T follicular helper cell (primary cell): ENCODE measurements at places on chromosomes 5 and 9.

DNA sequence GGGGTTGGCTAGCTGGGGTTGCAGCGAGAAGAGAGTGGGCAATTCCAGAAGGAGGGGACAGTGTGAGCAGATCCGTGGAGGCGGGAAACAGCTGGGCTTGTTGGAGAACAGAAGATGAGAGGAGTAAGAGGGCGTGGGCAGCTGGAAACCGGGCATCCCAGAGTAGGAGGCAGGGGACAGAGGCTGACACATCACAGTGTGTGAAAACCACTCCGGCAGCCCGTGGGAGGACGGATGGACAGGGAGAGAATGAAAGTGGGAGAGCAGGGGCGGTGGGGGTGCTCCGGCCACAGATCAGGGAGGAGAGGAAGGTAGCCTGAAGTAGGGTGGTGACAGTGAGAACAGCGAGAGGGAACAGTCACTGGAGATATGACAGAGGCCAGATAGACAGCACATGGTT lies 8.3 kb upstream of the PSMB7 start:
- DNase-seq, result no peak

- no peak for DNase-seq
These were observed 909 bp downstream of the NDFIP1 start for GRCh38 chr5:142109331-142110045.

DNA sequence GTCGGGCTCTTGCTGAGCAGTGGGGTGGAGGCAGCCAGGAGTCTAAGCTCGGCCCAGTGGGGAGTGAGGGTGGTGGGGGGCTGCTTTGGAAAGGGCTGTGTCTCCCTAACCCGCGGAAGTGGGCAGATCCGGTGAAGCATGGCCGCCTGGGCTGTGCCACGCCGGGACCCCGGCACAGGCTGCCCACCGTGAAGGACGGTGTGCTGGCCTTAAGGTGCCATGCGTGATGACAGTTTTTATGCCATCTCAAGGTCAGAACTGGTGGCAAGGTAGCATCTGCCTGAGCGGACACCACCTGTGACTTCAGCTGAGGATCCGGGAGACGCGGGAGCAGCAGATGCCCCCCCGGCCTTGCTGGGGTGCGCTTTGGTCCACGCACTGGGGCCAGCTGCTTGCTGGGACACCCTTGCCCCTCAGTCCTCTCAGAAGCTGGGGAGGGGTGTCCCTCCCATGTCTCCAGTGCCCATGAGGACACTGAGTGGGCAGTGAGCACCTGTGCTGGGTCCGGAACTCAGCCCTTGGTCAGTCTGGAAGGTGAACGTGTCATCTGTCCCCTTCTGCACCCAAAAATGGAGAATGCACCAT lies 53.9 kb downstream of the AHRR start:
- DNase-seq, result no peak

DNA sequence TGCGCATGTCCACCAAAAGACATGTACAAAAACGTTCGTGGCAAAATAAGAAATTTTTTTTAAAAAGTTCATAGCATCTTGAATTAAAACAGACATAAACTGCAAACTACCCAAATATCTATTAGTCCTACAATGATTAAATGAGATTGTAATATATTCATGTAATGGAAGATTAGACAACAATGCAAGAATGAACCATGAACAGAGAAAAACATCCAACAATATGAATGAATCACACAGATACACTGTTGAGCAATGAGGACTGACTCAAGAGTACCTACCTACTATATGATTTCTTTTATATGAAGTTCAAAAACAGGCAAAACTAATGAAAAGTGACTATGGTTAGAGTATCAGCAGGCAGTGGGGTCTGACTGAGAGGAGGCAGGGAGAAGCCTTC lies 17.9 kb upstream of the CTNNAL1 start:
- DNase-seq, result no peak

DNA sequence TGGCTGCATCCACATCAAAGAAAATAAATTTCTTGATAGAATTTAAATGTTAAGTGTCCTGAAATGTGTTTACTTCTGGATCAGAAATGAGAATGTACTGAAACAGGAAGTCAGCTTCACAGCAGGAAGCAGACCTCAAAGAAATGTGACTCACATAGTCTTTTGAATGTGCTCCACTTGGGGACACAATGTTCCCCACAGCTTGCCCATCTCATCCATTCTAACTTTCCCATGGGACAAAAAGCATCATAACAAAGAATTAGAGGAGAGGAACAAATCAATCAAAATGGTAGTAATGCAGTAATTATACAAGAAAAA lies 85.7 kb downstream of the GRAMD2B start:
- no peak for DNase-seq

DNA sequence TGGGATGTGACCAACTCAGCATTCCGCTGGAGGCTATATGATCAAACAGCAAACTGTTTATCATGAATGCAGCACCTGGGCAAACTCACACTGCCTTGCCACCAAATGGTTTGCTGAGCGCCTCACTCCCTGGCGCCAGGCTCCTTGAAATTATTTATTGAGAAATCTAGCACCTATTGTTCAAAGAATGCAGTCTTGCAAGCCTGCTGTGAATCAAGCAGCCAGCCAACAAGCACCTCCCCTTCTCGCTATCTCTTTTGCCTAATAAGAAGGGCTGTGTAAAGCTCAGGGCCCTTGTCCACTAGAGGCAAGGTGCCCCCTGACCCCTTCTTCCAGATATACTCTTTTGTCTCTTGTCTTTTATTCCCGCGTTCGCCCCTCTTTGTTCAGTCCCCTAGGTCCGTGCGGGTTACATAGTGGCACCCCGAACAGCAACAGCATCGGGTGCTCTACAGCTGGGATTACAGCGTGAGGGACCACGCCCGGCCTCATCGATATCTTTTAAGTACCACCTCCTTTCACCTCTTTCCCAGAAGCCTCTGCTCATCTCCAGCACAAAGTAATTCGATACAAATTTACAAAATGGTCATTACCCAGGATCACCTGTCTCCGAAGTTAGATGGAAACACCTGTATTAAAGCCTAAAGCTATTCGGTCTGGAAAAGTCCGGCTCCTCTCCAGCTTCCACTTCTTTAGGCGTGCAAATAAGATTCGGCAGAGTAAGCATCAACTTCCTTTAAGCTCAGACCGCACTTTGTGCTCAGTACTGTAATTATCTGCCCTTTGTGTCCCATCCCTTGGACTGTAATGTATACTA lies 896 bp downstream of the RIGI start:
- DNase-seq, result no peak

DNA sequence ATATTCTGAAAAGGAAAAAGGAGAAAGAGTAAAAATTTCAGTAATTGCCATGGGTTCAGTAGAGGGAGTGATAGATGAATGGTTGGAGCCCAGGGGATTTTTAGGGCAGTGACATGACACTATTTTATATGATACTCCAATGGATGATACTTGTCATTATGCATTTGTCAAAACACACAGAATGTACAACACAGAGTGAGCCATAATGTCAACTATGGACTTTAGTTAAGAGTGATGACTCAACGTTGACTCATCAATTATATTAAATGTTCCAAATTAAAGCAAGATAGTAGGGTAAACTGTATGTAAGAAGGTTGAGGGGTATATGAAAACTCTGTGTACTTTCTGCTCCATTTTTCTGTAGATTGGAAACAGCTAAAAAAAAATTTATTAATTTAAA lies 586.4 kb downstream of the TAF11L14 start:
- no peak for DNase-seq

DNA sequence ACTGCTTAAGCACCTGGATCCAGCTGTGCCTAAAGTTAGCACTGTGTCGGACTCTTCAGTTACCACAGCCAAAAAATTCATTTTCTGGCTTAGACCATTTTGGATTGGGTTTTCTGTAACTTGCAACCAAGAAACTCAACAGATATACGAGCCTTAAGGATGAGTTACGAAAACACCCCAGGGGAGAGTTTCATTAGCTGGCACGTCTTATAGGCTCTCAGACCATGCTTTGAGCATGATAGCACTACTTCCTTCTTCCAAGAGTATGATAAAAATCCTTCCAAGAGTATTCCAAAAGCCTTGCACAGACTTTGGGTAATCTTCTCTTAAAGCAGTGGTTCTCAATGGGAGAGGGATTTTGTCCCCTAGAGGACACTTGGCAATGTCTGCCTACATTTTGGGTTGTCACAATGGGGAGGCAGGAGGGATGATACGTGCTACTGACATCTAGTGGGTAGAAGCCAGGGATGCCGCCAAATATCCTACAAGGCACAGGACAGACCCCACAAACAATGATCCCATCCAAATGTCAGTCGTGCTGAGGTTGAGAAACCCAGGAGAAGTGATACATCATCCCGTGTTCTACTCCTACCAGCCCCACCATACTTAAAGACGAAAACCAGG lies 64.8 kb downstream of the SMIM23 start:
- no peak for DNase-seq
